ENCODE measurements at places on chromosomes 12 and 14. TPM values are rescaled to one million over a fixed set of nuclear protein-coding genes. Genes with fewer than 3 reads are reported as not detected.

DNA sequence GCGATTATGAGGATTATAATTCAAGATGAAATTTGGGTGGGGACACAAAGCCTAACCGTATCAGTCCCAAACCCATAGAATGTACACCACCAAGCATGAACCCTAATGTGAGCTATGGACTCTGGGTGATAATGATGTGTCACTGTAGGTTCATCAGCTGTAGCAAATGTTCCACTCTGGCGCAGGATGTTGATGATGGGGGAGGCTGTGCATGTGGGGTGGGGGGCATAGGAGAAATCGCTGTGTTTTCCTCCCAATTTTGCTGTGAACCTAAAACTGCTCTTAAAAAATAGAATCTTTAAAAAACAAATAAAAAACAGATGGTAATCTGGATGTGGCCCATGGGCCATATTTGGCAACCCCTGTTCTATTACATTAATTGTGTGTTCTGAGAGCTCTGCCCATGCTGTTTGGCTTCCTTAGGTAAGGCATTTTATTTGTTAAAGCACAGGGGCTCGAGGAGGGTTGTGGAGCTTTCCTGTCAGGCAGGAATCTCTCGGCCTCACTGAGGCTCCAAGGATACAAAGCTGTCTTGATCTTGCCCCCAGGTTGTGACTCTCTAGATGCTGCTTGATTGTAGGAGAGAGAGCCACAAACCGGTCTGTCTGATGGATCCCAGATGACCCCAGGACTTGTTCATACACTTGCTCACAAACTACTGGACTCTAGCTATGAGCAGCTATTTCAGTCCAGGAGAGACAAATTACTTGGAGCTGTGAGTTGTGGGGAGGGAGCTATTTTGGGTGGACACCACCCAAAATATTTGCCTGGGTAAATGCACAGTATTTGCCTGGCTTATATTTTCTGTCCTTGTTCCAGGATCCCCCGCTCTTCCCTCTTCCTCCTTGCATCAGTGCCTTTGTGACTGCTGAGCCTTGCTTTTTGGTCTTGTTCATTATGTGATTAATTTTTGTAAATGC lies 340.2 kb downstream of the MED13L start:
- no peak for DNase-seq

GRCh38 chr12:21695986-21696385 lies 38.3 kb upstream of the LDHB start:
- no peak for DNase-seq

- DNase-seq, result no peak
These were observed 663.4 kb downstream of the TMTC2 start for GRCh38 chr12:83349907-83350611.

DNA sequence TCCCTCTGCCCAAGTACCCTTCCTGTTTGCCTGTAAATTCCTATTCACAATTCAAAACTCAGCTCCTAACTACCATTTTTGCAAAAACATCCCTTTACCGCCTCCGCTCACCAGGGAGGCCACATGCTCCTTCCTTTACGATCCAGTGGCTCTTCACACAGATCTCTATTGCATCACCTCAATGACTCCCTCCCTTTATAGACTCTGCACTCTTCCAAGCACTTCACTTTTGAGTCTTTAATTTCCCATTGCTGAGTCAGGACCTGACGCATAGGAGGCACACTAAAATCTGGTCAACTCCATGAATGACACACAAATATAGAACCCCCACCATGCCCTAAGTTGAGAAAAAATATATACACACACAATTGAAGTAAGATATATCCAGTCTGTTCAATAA lies 45.9 kb downstream of the PPP1R13B start:
- DNase-seq, result peak; percentile 22

- DNase-seq, result no peak
These were observed 41.8 kb upstream of the FOXN3 start for GRCh38 chr14:89458713-89459420.

The DENND5B gene
- 8.7 TPM for total RNA-seq

All from MG63 (cell line).